ENCODE measurements at places on chromosomes 5 and 9. TPM values are rescaled to one million over a fixed set of nuclear protein-coding genes. Genes with fewer than 3 reads are reported as not detected.

GRCh38 chr9:89764217-89764616, 159.4 kb downstream of the GADD45G start:
- no peak for DNase-seq

DNA sequence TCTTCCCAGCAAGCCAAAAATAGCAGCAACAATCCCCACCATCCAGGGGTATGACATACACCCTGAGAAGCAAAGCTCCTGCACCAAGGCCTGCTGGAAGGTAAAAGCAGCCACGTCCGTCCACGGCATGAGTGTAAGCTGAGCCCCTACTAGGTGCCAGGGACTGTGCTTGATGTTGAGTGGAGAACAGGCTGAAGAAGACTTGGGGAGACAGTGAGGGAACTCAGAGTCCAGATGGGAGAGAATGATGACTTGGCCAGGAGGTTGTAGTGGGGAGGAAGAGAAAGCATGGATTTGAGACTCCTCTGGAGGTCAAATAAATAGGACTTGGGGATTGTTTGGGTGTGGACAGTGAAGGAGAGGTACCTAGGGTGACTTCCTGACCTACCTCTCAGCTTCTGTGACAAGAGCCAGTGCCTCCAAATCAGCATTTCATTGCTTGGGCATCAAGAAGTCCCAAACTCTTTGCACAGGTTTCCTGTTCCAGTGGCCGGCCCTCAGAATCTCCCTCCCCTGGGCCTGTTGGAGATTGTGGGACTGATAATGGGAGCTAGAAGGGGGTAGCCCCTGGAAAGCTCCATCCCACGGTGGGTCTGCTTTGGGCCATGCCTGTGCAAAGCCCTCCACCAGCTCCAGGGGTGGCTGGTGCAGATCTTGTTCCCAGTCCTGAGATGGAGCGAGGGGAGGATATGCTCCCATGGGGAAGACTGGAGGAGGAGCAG, 58.3 kb upstream of the ADAMTS2 start:
- no peak for DNase-seq

- DNase-seq, result no peak
Observed at GRCh38 chr5:96427824-96428223, 5.2 kb downstream of the PCSK1 start.

- no peak for DNase-seq
Observed at GRCh38 chr5:122283592-122283991, 28.4 kb upstream of the SNCAIP start.

The RNF180 gene
- not detected for total RNA-seq

- DNase-seq, result no peak
Observed at GRCh38 chr5:95283761-95284571, 928 bp downstream of the MCTP1 start.

DNA sequence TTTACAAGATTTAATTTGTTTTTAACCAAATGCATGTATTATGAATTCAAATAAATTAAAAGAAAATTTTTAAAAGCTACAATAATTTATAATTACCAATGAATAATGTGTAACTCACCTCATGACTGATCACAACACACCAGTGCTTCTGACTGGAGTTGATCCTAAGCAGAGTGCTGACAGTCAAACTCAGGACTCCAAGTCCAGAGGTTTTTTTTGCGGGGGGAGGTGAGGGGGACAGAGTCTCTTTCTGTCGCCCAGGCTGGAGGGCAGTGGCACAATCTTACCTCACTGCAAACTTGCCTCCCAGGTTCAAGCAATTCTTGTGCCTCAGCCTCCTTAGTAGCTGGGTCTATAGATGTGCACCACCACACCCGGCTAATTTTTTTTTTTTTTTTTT, 71.0 kb upstream of the MELK start:
- DNase-seq, result no peak

The PCDHGA9 gene
- total RNA-seq, result 0.31 TPM

The UTP15 gene
- total RNA-seq, result 24.1 TPM

The STC2 gene
- not detected for total RNA-seq

Measured in HT-29 (cell line).